ENCODE measurements at places on chromosomes 6 and 20. TPM values are rescaled to one million over a fixed set of nuclear protein-coding genes. Genes with fewer than 3 reads are reported as not detected.
A peak's percentile ranks its signal among the peaks of the same experiment; 100 is the strongest.

GRCh38 chr6:64220801-64221200 lies 585.2 kb downstream of the PHF3 start:
- H3K27ac ChIP-seq = no peak overlapping the region
- no peak overlapping the region for H3K4me3 ChIP-seq
- H3K36me3 ChIP-seq = no peaks in the 10 kb centered on the region
- no peaks in the 10 kb centered on the region for H3K4me1 ChIP-seq
- DNase-seq = no peak

DEFB124 gene
- total RNA-seq = not detected

DNA sequence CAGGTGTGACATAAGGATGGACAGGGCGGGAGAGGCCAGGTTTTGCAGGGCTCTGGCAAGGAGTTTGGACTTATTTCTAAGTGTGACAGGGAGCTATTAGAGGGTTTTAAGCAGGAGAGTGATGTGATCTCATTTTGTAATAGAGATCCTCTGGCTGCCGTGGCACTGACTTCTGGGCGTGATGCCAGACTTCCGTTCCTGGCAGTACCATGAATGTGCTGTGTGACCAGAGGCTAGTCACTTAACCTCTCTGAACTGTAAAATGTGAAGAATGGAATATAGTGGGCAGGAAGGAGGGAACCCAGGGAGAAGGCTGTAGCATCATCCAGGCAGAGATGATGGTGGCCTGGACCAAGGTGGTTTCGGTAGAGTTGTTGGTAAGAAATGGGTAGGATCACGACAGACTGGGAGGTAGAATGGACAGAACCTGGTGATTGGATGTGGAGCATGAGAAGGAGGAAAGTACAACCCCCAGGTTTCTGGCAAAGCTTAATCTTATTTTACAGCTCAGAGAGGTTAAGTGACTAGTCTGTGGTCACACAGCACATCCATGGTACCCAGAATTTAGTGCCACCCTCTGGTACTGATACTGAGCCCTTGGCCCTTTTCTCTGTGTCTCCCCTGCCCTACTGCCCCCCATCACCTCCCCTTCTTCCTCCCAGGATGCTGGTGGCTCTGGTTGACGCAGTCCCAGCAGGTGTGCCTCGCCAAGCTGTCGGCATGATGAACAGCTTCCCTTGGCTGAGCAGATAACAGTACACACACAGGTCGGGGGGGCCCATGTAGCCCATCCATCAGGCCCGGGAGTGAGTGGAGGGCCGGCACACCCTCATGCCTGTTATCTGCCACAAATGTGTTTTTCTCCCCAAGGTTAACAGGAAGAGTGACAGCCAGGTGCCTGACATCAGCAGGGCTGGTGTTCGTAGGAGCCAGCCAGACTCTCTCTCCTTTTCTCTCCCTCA lies 52.9 kb upstream of the CTNNBL1 start:
- no peaks in the 10 kb centered on the region for H3K4me1 ChIP-seq
- no peak overlapping the region for H3K4me3 ChIP-seq
- no peak overlapping the region for H3K27ac ChIP-seq
- no peak for DNase-seq
- H3K36me3 ChIP-seq = no peaks in the 10 kb centered on the region
- peaks cover 15% of the 10 kb centered on the region for H3K27me3 ChIP-seq

MYB gene
- 57.3 TPM for total RNA-seq

- DNase-seq = no peak
- peaks cover 21% of the 10 kb centered on the region for H3K27me3 ChIP-seq
- no peak overlapping the region for H3K27ac ChIP-seq
- no peak overlapping the region for H3K4me3 ChIP-seq
- no peaks in the 10 kb centered on the region for H3K4me1 ChIP-seq
These were observed 105.7 kb downstream of the CRYBG1 start for GRCh38 chr6:106466211-106466610.

MEP1A gene
- total RNA-seq = not detected

DNA sequence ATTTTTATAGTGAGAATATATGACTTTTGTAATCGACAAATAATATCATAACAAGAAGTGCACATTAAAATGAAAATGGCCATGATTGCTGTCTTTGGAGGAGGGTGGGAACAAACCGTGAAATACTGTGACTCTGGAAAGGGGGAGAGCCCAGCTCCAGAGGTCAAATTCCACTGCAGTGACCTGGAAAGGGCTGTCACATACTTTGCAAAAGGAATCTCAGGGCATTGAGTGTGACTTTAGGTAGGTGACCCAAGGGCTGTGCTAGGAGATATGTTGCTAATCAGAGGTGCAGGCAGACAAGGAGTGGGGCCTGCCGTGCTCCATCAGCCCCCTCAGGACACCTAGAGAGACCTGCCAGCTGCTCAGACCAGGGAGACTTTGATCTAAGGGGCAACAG lies 28.1 kb upstream of the BMP7 start:
- no peak overlapping the region for H3K4me3 ChIP-seq
- H3K4me1 ChIP-seq = no peaks in the 10 kb centered on the region

CLIC5 gene
- total RNA-seq = 1.3 TPM

SNX5 gene
- 248 TPM for total RNA-seq

- no peak overlapping the region for H3K4me3 ChIP-seq
- no peak overlapping the region for H3K27ac ChIP-seq
- no peak for DNase-seq
These were observed 4.6 kb upstream of the PREX1 start for GRCh38 chr20:48832405-48832730.

DNA sequence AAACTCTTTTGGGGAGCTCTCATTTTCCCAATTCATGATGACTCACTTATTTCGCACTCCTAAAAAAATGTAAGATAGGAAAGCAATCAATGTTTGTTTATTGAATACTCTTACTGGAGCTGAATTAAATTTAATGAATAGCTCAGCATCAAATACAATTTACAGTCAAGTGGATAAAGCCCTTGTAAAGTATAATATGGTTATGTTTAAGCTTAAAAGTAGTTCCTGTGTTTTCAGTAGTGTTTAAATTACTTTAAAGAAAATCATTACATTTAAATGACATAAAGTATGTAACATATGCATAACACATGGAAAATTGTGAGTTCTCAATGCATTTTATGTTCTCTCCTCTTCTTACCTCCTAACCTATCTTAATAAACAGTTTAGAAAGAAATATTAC lies at the start of gene OR2B3:
Gene OR2B3, minus strand, starts transcription at position 101 of the 400 bp plus-strand sequence. Its CDS starts 65 bp downstream, at position 36.
- H3K27me3 ChIP-seq = peaks cover 14% of the 10 kb centered on the region
- no peaks in the 10 kb centered on the region for H3K4me1 ChIP-seq
- H3K36me3 ChIP-seq = no peaks in the 10 kb centered on the region
- no peak within 1 kb of the TSS for H3K4me3 ChIP-seq
- no peak within 1 kb of the TSS for H3K27ac ChIP-seq

RNF39 gene
- not detected for total RNA-seq

DNA sequence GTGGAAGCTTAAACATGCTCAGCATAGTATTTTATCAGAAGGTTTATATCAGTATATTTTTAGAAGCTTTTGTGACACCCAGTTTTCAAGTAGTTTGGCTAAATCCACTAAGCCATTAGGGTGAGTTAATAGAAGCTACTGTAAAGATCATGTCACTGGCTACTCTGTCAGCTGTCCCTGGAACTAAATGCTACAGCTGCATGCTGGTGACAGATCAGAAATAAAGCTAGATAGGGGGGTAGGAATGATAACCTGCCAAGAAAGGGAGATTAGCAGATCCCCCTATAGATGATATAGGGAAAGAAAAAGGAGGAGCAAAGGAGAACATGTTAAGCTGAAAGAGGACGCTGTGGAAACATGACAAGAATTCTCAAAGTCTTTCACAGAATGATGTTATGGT lies 363.2 kb downstream of the QKI start:
- H3K4me3 ChIP-seq = no peak overlapping the region
- no peak for DNase-seq
- peaks cover 5% of the 10 kb centered on the region for H3K4me1 ChIP-seq
- peaks cover 9% of the 10 kb centered on the region for H3K27me3 ChIP-seq
- H3K36me3 ChIP-seq = no peaks in the 10 kb centered on the region
- H3K27ac ChIP-seq = no peak overlapping the region

DNA sequence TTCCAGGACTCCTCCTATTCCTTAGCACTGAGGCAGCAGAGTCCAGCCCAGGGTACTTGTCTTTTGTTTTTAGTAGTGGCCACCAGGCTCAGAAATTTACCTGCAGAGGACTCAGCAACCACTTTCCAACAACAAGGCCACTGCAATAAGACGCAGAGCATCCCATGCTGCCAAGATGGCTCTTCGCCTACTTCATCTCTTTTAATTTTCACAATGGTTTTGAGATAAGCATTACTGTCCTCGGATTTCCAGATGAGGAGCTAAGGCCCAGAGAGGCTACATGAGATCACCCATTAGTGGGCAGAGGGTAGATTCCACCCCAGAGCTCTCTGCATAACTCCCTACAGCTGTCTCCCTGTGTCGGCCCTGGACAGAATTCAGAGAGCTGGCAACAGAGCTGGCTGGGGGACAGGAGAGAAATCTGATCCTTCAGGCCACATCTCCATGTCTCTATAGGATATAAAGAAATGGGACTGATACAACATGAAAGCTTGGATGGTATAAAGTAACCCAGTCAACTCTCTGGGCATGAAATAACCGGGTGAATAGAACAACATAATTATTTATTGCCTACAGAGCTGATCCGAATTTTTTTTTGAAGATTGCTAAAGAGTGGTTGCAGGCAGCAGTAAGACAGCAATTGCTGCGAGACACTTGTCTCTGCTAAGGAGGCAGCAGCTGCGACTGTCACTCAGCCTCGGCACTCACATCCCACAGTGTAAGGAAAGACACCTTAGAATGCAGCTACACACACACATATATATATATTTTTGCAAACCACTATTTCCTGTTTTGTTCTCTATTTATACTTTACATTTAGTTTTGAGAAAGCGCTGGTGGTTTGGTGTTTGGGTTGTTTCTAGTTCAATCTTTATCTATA lies 37.2 kb downstream of the SCML4 start:
- peaks cover 8% of the 10 kb centered on the region for H3K27me3 ChIP-seq
- peaks cover 57% of the 10 kb centered on the region for H3K4me1 ChIP-seq
- peak overlapping the region; percentile 71 for H3K4me3 ChIP-seq
- DNase-seq = peak; percentile 40

FGD2 gene
- 1.5 TPM for total RNA-seq

DNA sequence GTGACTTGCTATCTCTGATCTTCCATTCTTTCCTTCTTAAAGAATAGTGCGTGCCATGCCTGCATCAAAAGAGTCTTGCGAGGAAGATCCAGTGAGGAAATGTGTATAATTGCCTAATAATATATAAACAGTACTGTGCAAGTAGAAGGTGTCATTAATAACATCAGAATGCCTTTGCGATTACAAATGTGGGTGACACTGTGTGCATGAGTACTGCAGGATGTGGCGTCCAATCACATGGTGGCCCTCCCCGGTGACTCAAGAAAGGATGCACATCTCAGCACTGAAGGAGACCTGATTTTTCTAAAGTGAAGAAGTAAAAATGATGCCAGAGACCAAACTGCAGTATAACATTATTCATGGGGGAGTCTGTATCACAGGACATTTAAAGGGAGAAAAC lies 107.5 kb upstream of the EDN1 start:
- no peak overlapping the region for H3K4me3 ChIP-seq
- peaks cover 14% of the 10 kb centered on the region for H3K27me3 ChIP-seq
- DNase-seq = no peak
- H3K27ac ChIP-seq = no peak overlapping the region
- peaks cover 14% of the 10 kb centered on the region for H3K4me1 ChIP-seq

DNA sequence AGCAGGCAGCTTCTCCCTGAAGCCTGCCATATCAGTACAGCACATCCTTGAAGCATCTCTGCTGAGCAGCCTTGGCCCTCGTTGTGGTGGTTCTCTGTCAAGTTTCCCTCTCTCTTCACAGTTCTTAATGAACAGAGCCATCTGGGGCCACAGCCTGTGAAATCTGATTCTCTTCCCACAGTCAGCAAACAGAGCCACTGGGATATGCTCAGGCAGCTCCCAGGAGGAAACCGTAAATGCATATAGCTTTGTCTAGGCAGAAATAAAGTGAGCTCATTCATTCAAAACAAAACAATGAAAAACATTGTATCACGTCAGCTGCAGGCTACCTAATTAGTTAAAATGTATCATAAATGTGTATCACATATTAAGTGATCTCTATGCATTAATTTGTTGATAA lies 80.3 kb downstream of the TBC1D7 start:
- H3K36me3 ChIP-seq = peaks cover 1% of the 10 kb centered on the region
- H3K4me1 ChIP-seq = no peaks in the 10 kb centered on the region
- DNase-seq = no peak
- H3K27me3 ChIP-seq = peaks cover 4% of the 10 kb centered on the region
- no peak overlapping the region for H3K27ac ChIP-seq
- no peak overlapping the region for H3K4me3 ChIP-seq

DNA sequence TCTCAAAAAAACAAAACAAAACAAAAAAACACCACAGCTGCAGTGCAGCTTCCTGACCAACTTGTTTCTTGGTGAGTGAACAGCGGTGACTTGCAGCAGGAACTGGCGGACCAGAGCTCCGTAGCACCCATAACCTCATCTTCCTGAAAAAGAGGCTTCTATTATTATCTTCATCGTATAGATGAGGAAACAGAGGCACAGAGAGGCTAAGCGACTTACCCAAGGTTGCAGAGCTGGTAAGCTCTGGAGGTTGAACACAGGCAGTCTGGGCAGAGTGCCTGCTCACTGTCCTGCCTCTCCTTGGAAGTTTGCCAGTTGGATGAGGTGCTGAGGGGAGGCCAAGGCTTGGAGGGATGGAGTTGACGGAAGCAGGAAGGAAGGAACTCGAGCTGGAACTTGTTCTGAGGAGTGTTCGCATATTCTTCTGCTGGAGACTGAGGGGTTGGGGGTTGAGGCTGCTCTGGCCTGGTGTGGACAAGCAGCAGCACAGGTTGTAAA lies 47.9 kb upstream of the CCDC167 start:
- H3K27me3 ChIP-seq = peaks cover 11% of the 10 kb centered on the region
- peaks cover 17% of the 10 kb centered on the region for H3K4me1 ChIP-seq
- peak overlapping the region; percentile 51 for H3K4me3 ChIP-seq
- peak; percentile 12 for DNase-seq
- peak overlapping the region; percentile 61 for H3K27ac ChIP-seq

DNA sequence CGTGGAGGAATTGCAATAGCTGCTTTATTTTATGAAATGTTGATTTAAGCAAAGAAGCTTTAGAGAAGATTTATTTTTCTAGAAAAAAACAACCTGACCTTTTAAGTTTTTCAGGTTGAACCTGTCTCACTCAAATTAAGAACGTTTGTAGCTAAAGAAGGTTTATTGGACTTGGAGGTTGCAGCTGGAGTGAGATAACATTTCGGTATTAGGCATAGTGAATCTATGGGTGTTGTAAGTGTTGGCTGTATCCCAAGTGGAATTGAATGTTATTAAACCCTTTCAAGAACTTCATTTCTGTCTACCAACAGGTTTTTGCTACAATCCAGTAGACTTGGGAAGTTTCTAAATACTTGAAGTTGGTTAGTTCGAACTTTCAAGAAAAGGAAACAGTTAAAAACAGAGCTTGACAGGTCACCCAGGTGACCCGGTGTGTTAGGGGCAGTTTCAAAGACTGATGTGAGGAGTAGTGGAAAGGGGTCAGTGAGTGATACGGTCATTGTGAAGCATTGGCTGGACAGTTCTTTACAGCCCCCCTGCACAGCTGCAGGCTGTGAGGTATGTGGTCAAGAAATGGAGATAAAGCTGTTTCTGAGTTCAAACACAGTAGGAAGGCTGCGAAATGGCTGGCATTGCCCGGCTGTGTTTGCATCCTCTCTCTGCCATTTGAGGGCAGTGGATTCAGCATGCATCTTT lies 2.4 kb upstream of the TBCC start:
- H3K4me1 ChIP-seq = peaks cover 32% of the 10 kb centered on the region
- H3K27me3 ChIP-seq = no peaks in the 10 kb centered on the region
- peak overlapping the region; percentile 100 for H3K27ac ChIP-seq
- H3K36me3 ChIP-seq = peaks cover 19% of the 10 kb centered on the region

RAET1L gene
- total RNA-seq = not detected

GPX5 gene
- not detected for total RNA-seq

METTL24 gene
- not detected for total RNA-seq

SLC35B3 gene
- 6.5 TPM for total RNA-seq

Data from activated T-helper 1 cell treated with anti-CD3 and anti-CD28 coated beads, Interleukin-12 subunit alpha, Interleukin-12 subunit beta, Interleukin-2, Interleukin-4 antibody, amounts not matched to agents 30 ng/mL and 10 ng/mL and 1 ng/mL, durations not matched to agents 14 hours and 24 hours and 36 hours (primary cell).